Breast epithelium (tissue), 4 donors: ENCODE measurements at places on chromosomes 3 and 15. TPM values are rescaled to one million over a fixed set of nuclear protein-coding genes. Genes with fewer than 3 reads are reported as not detected.

CXCR6 gene
- total RNA-seq = 0.64 TPM

CAND2 gene
- total RNA-seq = 5.6 TPM

FOXB1 gene
- not detected for total RNA-seq

SPATA12 gene
- total RNA-seq = 0.29 TPM

TRPM1 gene
- not detected for total RNA-seq

LMAN1L gene
- not detected for total RNA-seq

FMN1 gene
- total RNA-seq = 56.8 TPM

IMPG2 gene
- 0.32 TPM for total RNA-seq

SAMMSON gene
- total RNA-seq = not detected

- no peaks in the 10 kb centered on the region for H3K4me1 ChIP-seq
- no peaks in the 10 kb centered on the region for H3K27me3 ChIP-seq
- no peaks in the 10 kb centered on the region for H3K36me3 ChIP-seq
- DNase-seq = no peak
These were observed 148.9 kb downstream of the SMAD6 start for GRCh38 chr15:66850996-66851310.

GRCh38 chr15:53470743-53471142 lies 288.7 kb downstream of the WDR72 start:
- DNase-seq = no peak
- H3K4me1 ChIP-seq = no peaks in the 10 kb centered on the region
- peaks cover 9% of the 10 kb centered on the region for H3K27me3 ChIP-seq
- H3K36me3 ChIP-seq = no peaks in the 10 kb centered on the region
- H3K27ac ChIP-seq = no peak overlapping the region

- no peak for DNase-seq
- peak overlapping the region; percentile 58 for H3K27ac ChIP-seq
- no peaks in the 10 kb centered on the region for H3K4me1 ChIP-seq
- H3K4me3 ChIP-seq = no peak overlapping the region
These were observed 5.3 kb downstream of the DVL3 start for GRCh38 chr3:184160456-184160855.

DNA sequence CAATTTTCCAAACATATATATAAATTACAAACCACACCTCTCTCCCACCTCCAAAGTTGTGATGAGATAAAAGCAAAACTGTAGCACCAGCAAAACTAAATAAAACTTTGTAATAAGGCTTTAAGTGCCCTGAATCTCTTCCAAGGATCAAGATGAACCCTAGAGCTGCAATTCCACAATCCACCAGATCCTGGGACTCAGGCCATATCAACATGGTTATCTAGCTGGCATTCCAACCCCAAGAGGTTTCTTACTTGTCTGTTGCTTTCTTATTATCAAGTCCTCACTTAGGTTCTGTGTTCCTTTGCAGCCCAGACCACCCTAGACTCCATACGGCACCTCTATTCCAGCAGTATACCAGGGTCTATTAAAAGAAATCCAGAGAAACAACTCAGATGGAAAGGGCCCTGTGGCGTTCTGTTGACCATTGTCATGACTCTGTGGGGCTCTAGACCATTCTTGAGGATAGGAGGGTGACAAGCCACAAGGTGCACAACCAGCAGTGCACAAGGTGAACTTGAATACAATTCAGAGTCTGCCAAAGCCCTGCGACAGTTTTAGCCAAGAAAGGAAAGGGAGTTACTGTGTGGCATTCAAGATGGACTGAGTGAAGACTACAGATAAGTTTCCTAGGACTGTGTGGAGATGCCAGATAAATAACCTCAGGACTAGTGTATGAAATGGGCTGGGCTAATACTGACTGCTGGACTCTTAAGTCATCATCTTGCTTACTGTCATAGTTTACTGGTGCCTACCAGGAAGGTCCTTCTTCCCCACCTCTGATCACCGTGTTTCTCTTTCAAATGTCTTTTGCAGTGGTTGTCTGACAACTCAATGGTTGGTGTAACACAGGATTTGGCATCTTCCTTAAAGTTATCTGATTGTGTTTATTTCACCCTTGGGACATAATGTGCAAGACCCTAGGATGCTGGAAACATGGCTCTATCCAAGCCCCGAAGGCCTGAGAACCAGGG lies 27.2 kb downstream of the ACKR2 start:
- H3K36me3 ChIP-seq = no peaks in the 10 kb centered on the region
- H3K4me1 ChIP-seq = no peaks in the 10 kb centered on the region
- H3K27me3 ChIP-seq = no peaks in the 10 kb centered on the region
- H3K4me3 ChIP-seq = no peak overlapping the region

DNA sequence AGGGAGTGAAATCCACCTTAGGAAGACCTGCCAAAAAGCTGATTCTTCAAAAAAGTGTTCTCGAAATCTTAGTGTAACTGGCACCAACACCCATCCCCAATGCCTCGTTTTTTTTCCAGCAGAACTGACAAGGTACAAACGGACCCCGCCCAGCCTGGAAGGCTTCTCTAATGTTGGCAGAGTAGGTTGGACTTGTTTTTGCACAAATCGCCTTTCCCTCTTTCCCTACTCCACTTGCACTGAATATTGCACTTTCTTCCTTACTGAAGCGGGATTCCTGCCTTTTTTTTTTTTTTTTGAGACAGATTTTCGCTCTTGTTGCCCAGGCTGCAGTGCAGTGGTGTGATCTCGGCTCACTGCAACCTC lies 544 bp upstream of the TIMMDC1 start:
- DNase-seq = no peak
- no peaks in the 10 kb centered on the region for H3K27me3 ChIP-seq
- H3K27ac ChIP-seq = peak overlapping the region; percentile 96
- no peaks in the 10 kb centered on the region for H3K36me3 ChIP-seq
- no peaks in the 10 kb centered on the region for H3K4me1 ChIP-seq
- peak overlapping the region; percentile 94 for H3K4me3 ChIP-seq

DNA sequence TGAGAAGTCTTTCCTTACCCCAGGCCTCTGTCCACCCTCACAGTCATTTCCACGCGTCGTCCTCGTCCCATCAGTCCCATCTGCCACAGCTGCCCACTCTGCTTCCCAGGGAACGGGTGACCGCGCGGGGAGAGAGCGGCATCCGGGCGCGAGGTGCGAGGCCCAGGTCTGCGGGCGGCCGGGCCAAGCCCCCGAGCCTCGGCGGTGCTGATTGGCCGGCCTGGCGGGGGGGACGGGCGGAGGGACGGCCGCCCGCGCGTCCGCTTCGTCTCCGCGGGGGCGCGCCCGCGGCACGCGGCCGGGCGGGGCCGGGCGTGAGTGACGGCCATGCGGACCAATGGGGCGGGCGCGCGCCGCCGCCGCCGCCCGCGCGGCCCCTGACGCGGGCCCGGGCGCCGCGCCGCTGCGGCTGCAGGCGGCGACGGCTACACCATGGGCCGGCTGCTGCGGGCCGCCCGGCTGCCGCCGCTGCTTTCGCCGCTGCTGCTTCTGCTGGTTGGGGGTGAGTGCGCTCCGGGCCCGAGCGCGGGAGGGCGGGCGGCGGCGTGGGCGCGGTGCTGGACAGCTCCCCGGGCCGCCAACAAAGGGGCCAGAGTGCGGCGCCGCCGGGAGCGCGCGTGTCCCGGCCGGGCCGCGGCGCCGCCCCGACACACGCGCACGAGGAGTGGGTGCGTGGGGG lies at the start of gene PODXL2:
PODXL2 (plus strand) TSS at position 398 of the 679 bp plus-strand sequence; CDS start at position 433, 35 bp downstream.
- no peaks in the 10 kb centered on the region for H3K27me3 ChIP-seq
- H3K36me3 ChIP-seq = no peaks in the 10 kb centered on the region
- H3K27ac ChIP-seq = no peak within 1 kb of the TSS
- H3K4me3 ChIP-seq = peak within 1 kb of the TSS; percentile 57

DNA sequence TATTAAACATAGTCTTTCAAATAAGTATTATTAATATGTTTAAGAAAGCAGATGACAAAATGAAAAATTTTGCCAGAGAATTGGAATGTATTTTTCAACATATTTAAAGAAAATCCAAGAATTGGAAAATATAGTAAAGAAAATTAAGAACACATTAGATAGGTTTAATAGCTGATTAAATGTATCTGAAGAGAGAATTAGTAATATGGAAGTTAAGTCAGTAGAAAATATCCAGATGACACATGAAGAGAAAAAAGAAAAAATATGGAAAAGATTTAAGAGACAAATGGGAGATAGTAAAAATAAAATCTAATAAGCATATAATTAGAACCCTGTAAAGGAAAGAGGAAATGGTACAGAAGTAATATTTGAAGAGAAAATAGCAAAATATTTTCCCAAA lies 18.0 kb upstream of the POMGNT2 start:
- H3K27ac ChIP-seq = no peak overlapping the region
- no peak overlapping the region for H3K4me3 ChIP-seq
- no peak for DNase-seq
- no peaks in the 10 kb centered on the region for H3K27me3 ChIP-seq
- no peaks in the 10 kb centered on the region for H3K4me1 ChIP-seq

DNA sequence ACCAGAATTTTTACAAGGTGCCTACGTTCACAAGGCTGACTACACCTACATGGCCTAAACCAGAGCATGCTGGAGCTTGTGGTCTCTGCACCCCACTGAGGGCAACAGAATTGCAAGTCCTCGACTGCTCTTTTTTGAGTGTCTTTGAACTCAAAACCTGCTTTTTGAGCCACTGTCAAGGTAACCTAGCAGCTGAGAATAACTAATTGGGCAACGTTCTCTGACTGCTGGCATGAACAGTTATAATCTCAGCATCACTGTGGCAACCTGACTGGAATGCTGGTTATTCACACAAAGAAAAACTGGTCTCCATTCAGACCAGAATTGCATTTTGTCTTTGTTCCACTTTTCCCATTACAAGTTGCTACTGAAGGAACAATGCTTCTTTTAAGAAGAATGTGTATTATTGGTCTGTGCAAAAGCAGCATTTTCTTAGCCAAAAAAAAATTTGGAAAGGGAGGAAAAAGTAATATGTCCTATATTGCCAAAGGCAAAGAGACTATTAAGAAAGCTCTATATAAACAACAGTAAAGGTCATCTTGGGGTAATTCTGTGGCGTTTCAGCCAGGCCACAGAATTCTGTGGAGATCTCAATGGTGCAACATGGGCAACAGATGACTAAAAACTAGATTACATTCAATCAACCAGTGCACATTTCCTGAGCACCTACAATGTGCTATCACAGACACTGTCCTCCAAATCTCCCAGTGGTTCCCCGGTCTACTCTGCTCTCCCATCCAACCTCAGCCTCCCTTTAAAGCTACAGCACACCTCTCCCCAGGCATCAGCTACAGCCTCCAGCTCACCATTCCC lies 76.8 kb downstream of the TNIK start:
- H3K4me1 ChIP-seq = no peaks in the 10 kb centered on the region
- no peak overlapping the region for H3K4me3 ChIP-seq
- no peaks in the 10 kb centered on the region for H3K36me3 ChIP-seq
- H3K27me3 ChIP-seq = no peaks in the 10 kb centered on the region
- no peak for DNase-seq
- H3K27ac ChIP-seq = peak overlapping the region; percentile 73

- H3K4me3 ChIP-seq = no peak overlapping the region
- H3K4me1 ChIP-seq = no peaks in the 10 kb centered on the region
- H3K27ac ChIP-seq = no peak overlapping the region
- no peaks in the 10 kb centered on the region for H3K27me3 ChIP-seq
- no peaks in the 10 kb centered on the region for H3K36me3 ChIP-seq
These were observed 22.9 kb downstream of the PDE8A start for GRCh38 chr15:85004550-85004949.

DNA sequence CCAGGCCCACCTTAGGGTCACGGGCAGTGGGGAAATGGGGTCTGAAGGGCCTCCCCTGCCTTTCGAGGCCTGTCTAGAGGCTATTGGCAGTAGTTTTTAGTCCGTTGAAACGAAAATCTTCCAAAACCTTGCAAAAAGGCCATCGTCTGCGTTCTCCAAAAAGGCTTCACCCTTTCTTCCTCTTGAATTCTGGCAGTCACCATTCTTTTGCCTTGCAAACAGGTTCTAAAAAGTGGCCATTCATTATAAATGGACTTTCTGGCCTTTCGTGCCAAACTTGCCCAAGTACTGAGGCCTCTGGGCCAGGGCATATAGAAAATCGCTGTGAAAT lies 367 bp upstream of the TARS3 start:
- H3K4me1 ChIP-seq = peaks cover 7% of the 10 kb centered on the region
- H3K27ac ChIP-seq = peak overlapping the region; percentile 92
- no peaks in the 10 kb centered on the region for H3K27me3 ChIP-seq

DNA sequence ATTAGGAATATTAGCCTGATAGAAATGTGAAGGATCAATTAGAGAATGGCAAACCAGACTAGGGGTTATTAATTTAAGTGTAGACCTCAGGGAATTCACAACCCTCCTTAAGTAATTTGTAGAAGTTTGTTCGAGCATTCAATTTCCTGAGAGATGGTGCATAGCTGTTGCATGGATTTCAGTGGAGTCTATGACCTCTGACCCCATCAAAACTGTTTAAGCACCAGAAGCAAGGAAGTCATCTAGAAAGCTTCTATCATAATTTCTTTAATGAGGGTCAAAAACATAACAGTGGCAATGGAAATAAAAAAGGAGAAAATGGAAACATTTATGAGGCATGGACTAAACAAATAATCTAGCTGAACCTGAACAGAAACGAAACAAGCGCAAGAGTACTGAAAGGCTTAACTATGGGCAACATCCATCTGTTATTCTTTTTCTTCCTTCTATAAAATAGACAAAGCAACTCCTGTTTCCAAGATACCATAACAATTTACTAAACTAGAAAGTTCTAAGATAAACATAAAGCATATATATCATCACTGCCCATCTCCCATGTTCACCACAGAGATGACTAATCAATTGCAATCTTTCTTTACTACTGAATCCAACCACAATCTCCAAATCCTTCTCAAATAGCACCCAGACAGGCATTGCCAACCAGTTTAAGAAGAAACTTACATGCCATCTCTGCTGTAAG lies 151.4 kb downstream of the THRB start:
- H3K27ac ChIP-seq = no peak overlapping the region
- H3K27me3 ChIP-seq = no peaks in the 10 kb centered on the region
- no peak overlapping the region for H3K4me3 ChIP-seq
- no peak for DNase-seq

- H3K27me3 ChIP-seq = peaks cover 4% of the 10 kb centered on the region
- no peak overlapping the region for H3K27ac ChIP-seq
- no peaks in the 10 kb centered on the region for H3K36me3 ChIP-seq
- no peak overlapping the region for H3K4me3 ChIP-seq
- no peaks in the 10 kb centered on the region for H3K4me1 ChIP-seq
These were observed 1.2 kb downstream of the RASGRF1 start for GRCh38 chr15:79089331-79089889.

DNA sequence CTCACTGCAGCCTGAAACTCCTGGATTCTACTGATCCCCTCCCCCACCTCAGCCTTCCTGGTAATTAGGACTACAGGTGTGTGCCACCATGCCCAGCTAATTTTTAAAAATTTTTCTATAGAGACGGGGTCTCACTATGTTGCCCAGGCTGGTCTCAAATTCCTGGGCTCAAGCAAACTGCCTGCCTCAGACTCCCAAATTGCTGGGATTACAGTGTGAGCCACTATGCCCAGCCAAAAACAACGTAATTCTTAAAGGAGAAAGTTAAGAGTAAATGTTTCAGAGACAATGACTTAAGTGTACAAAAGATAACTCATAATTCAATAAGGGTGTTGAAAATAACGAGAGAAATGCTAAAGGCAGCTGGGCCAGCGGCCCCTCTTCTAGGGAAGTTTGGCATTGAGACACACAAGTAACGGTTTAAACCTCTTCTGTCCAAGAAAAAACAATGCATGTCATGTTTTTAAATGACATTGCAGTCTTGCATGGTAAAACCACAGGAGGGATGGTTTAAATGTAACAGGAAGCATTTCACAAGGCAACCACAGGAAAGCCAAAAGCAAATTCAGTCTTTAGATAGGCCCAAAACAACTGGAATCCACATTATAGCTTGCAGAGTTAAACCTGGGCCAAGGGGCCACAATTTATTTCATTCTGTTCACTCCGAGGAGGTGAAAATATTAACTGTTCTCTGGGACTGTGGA lies 5.1 kb downstream of the PROK2 start:
- DNase-seq = no peak
- H3K27ac ChIP-seq = no peak overlapping the region
- H3K4me3 ChIP-seq = no peak overlapping the region
